Endodermal cell (in vitro differentiated cells): ENCODE measurements at places on chromosomes 3 and 15. TPM values are rescaled to one million over a fixed set of nuclear protein-coding genes. Genes with fewer than 3 reads are reported as not detected.

DAZL gene
- 0.14 TPM in 1 of 2 replicates, not detected in the other for total RNA-seq

FETUB gene
- total RNA-seq, result not detected in 2 replicates

ECE2 gene
- not detected in 3 replicates for total RNA-seq

GPR171 gene
- not detected in 2 replicates for total RNA-seq

FILIP1L gene
- 0.45 and 0.84 TPM in 2 replicates for total RNA-seq

CHDH gene
- total RNA-seq, result 9.4 and 12.7 TPM in 2 replicates

IL17RE gene
- 1.2 to 1.8 TPM (median 1.2 TPM) in 3 replicates for total RNA-seq

SCAANT1 gene
- total RNA-seq, result not detected in 3 replicates

GRCh38 chr3:82610236-82610635 is 848.8 kb upstream of the GBE1 start:
- DNase-seq, result no peak
- H3K27me3 ChIP-seq, result no peaks in the 10 kb centered on the region
- H3K36me3 ChIP-seq, result no peaks in the 10 kb centered on the region
- H3K4me1 ChIP-seq, result no peaks in the 10 kb centered on the region
- no peak overlapping the region for H3K27ac ChIP-seq

- peak; percentile 53 for DNase-seq
- no peak overlapping the region for H3K4me3 ChIP-seq
- H3K36me3 ChIP-seq, result no peaks in the 10 kb centered on the region
- no peaks in the 10 kb centered on the region for H3K4me1 ChIP-seq
- no peak overlapping the region for H3K27ac ChIP-seq
Measured at GRCh38 chr3:87196879-87197278, 30.2 kb upstream of the CHMP2B start.

DNA sequence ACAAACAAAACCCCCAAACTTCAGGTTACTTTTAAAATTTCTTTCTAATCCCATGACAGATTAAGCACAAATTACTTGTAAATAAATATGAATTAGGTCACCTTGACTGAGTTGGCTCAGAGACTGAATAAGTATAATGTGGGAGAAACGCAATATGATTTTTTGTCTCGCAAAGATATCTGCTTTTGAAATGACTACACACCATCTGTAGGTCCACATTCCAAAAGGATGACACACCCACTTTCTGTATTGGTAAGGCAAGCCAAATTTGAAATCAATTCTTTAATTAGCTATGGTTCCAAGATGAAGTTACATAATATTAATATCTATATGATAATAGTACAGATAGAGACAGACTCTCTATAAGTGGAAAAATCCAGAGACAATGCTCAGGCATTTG is 66.9 kb upstream of the CSPG5 start:
- H3K27me3 ChIP-seq, result no peaks in the 10 kb centered on the region
- DNase-seq, result no peak
- no peak overlapping the region for H3K27ac ChIP-seq
- peaks cover 87% of the 10 kb centered on the region for H3K36me3 ChIP-seq
- no peaks in the 10 kb centered on the region for H3K4me1 ChIP-seq

DNA sequence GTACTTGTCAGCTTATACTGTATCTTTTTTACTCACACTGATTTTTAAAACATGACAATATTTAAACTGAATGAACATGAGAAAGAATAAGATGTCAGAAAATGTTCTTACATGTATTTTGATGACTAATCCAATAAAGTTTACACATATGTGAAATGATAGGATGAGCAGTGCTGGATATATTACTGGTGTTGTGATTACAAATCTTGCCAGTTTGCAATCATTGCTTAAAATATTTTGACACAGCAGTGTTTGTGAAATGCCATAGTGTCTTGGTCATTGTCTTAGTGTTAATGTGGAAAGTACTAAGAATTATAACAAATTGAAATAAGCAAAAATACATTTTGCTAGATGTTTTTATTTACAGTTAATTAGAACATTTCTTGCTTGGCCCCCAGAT is 118.7 kb upstream of the MLF1 start:
- no peak overlapping the region for H3K27ac ChIP-seq
- no peaks in the 10 kb centered on the region for H3K36me3 ChIP-seq
- no peak overlapping the region for H3K4me3 ChIP-seq
- DNase-seq, result no peak
- no peaks in the 10 kb centered on the region for H3K27me3 ChIP-seq
- peaks cover 5% of the 10 kb centered on the region for H3K4me1 ChIP-seq
